Activated naive CD8-positive, alpha-beta T cell treated with anti-CD3 and anti-CD28 coated beads, Interleukin-2, amount 10 ng/mL, durations not matched to agents 7 days and 5 days (primary cell): ENCODE measurements at places on chromosomes 7 and 10.

GRCh38 chr7:2134740-2135139 lies 98.0 kb downstream of the MAD1L1 start:
- DNase-seq, result no peak

DNA sequence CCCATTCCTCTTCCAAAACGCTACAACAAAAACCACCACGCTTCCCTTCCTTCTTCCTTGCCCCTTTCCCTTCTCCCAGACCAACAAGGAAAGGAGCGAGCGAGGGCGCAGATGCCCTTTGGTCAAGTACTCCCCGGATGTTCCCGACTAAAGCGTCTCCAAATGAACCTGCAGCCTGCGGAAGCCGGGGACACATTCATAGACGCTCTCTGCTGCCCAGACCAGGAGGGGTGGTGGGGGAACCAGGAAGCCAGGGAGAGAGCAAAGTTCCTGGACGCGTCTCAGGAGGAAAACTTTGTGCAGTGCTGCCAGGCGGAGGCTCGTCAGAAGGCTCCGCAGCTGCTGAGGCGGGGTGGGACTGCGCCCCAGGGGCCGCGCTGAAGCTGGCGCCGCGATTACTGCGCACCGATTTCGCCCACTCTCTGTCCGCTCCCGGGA lies 754 bp downstream of the SEMA3D start:
- no peak for DNase-seq

DNA sequence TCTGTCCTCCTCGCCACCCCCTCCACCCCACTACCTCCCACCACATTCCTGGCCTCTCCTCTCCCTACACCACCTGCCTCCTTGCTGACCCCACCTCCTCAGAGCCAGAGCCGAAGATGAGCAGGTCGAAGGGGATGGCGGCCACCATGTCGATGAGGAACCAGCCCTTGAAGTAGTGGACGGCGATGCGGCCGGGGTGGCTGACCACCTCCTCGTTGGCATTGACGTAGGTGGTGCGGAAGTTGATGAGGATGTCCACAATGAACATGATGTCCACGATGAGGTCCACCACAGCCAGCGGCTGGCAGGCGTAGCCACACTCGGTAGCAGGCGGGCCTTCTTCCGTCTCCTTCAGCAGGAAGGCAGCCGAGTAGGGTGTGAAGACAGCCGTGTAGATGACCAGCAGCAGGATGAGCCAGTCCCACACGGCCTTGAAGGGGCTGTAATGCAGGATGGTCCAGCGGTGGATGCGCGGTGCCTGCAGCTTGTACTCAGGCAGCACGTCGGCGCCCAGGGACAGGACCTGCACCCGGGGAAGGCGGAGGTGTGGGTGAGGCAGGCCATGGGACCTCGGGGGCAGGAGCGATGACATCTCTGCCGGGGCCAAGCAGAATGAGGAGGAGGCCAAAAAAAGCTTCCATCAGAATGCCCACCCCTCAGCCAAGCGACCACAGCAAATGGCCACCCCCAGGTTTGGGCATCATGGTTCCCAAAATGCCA lies 25.6 kb downstream of the KCNH2 start:
- no peak for DNase-seq

- DNase-seq, result no peak
Observed at GRCh38 chr7:121576148-121576917, 180.2 kb upstream of the FAM3C start.

DNA sequence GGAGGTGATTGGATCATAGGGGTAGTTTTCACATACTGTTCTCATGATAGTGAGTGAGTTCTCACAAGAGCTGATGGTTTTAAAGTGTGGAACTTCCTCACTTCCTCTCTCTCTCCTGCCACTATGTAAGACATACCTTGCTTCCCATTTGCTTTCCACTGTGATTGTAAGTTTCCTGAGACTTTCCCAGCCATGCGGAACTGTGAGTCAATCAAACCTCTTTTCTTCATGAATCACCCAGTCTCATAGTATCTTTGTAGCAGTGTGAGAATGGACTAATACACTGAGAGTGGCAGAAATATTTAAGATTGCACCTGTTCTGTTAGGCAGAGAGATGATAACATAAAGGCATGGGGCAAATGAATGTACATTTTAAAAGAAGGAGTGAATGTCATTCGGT lies 507.8 kb downstream of the SORCS3 start:
- no peak for DNase-seq

GRCh38 chr7:26580064-26580591 lies 284.3 kb downstream of the SKAP2 start:
- DNase-seq, result no peak

DNA sequence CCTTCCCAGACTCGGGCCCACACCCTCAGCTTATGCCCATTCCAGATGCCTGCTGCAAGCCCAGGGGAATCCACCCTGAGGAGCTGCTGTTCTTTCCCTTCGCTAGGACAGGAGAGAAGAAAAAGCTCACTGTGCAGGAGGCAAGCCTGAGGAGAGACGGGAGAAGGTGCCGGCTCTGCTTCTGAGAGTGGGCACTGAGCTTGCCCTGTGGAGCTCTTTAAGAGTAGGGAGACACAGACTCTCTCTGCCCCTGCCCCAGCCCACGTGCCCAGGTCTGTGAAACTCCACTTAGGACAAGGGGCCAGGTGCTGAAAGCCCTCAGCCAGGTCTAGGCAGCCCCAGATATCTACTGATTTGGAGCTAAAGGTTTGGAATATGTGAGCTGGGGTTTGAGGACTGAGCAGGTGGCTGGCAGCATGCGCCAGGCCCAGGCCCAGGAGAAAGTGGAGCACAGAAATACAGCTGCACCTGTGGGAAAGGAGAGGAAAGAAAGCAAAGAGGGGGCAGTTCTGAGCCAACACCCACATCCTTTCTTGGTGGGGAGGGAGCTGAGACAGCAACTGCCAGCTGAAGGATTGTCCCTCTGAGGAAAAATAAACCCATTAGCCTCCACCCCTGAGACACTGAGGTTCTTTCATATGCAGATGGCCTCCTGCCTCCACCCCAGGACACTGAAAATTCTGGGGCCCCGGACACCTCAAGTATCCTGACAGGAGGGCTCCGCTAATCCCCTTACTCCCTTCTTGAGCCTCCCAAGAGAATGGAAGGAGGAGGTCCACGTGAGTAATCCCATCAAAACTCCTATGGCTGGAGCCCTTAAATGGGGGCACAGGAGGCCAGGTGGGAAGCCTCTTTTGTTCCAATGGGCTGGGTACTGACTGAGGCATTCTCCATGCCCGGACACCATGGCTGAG lies 7.3 kb downstream of the POLL start:
- DNase-seq, result no peak

GRCh38 chr7:143073556-143073955 lies 21.4 kb downstream of the OR6V1 start:
- DNase-seq, result no peak

DNA sequence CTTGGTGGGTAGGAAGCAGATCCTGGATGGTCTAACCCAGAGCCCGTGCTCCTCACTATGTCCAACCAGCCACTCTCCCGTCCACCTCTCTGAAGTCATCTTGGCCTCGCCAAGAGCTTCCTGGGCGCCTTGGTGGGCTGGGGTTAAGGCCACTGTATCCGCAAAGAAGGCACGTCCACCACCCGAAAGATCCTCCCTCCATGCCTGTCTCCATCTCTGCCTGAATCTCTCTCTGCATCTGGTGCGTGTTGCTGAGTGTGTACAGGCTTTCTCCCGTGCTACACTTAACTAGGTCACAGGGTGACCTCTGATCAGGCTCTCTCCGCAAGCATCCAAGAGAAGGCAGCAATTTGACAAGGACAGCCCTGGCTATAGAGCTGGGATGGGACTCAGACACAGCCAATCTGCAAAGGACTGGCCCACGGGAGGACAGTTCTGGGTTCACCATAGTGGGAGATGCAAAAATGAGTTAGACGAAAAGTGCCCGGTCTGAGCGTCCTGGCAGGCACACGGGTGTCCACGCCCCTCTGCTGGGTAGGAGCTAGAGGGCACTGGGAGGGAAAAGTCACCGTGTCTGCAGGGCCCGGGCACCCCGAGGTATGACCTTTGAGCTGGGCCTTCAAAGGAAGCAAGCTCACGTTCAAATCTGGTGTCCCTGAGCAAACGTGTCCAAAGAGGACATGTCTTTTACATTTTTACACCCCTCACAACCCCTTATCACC lies 9.4 kb upstream of the RFC2 start:
- no peak for DNase-seq

- no peak for DNase-seq
Observed at GRCh38 chr7:107777702-107778101, 25.3 kb downstream of the SLC26A3 start.

GRCh38 chr10:22795546-22795945 lies 81.2 kb upstream of the PIP4K2A start:
- DNase-seq, result no peak

- no peak for DNase-seq
Observed at GRCh38 chr7:51082096-51082840, 234.3 kb downstream of the COBL start.

- no peak for DNase-seq
Observed at GRCh38 chr10:130398090-130398994, 262.2 kb downstream of the GLRX3 start.

DNA sequence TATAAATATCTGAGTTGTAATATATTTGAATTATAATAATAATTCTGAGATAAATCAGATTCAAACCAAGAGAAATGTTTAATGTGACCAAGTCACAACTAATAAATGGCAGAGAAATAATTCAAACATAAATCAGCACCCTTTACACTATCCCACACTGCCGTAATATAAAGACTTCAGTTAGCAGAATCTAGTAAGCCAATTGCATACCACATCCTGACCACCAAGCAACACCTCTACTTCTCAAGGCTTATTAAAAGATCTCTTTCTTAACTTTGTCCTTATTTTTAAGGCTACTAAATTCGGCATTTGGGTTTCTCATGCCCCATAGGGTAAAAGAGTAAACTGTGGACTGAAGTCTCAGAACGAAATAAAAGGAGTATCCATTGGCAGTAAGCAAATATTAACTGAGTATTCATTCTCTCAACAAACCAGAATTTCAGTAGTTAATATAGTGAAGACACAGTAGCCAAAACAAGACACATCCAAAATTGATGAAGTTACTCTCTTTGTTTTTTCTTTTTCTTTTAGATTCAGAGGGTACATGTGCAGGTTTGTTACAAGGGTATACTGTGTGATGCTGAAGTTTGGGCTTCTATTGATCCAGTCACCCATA lies 14.8 kb downstream of the ACBD5 start:
- no peak for DNase-seq

DNA sequence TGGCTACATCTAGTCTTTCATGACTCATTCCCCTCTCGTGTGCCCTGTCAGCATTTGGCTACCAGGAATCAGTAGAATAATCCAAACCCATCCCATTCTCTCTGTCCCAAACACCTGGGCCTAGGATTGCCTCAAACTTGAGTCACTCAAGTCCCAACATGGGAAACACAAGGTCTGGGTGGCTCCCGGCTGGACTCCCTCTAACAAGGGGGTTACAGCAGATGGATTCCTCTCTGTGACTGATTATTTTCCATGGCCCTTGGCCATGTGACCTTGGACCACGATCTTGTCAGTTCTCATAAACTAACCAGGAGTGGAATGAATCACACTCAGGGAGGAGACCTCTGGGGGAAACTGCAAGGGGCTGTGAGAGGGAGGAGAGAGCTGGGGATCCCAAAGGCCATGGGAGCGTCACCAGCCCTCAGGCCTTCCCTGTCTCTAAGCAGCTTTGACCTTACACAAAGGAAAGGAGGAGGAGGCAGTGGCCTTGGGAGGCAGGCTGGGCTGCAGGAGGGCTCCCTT lies 533.1 kb downstream of the KCNMA1 start:
- DNase-seq, result no peak

DNA sequence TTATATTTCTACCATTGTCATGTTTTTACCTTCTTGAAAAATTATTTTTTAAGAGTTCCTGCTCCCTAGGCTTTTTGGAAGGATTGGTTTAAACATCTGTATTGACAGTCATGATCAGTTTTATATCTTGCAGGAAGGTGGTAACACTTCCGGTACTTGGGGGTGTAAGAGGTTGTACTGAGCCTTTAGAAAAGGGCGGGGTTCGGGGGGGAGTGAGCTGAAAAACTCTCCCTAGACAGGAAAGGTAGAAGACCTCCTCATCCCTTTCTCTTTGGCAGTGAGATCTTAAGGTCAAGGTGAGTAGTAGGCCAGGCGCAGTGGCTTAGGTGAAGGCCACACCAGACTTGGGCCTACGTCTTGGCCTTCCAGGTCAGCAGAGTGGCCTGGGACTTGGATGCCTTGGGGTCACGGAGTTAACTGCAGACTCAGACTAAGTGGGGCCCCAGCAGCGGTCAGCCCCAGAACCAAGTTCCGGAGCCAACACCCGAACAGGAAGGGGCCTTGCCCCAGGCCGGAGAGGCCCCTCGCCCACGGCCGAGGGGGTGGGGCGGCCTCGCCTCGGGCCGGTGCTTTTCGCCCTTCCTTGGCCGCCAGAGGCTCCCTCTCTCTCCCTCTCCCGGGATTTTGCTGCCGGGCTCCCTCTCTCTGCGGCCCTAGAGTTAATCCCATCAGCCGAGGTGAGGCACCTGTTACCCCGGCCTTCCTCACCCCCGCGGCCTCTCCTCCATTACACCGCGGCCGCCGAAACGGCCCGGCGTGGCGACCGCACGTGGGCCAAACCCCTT lies at the start of gene PPP1R9A:
TSS of gene PPP1R9A (plus strand) at position 569 of the 785 bp plus-strand sequence. CDS start 2,520 bp downstream, outside the sequence.
- DNase-seq, result no peak

GRCh38 chr10:119845656-119846055 lies 27.0 kb downstream of the MCMBP start:
- DNase-seq, result no peak

DNA sequence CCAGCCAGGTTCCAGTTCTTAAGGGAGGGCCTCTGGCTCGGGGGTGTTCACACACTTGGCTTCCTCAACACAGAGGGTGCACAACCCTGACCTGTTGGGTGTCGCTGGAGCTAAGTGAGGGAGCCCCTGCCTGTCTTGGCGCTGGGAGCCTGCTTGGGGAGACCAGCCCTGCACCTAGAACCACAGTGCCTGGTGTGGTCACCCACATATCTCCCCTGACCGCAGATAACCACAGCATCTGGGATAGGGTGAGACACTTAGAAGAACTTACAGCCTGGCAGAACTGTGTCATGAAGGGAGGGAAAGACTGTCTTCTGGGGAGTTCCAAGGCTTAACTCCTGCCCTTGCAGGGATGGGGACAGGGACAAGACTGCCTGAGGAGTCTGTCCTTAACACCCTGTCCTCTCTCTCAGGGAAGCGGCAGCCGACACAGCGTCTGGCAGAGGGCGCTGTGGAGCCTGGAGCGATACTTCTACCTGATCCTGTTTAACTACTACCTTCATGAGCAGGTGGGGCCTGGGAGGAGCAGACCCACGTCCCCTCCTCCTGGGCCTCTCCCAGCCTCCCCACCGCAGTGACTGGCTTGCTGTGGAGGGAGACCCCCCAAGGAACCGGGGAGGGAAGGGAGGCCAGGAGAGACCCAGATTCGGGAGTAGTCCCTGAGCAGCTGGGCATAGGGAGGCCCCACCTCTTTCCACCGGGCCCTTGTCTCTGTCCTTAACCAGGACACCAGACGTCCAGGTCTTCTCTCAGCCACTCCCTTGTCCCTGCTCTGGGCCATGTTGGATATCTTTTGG lies 59.0 kb downstream of the PALD1 start:
- DNase-seq, result peak; percentile 50

- no peak for DNase-seq
Observed at GRCh38 chr10:106714734-106715555, 449.6 kb downstream of the SORCS1 start.

DNA sequence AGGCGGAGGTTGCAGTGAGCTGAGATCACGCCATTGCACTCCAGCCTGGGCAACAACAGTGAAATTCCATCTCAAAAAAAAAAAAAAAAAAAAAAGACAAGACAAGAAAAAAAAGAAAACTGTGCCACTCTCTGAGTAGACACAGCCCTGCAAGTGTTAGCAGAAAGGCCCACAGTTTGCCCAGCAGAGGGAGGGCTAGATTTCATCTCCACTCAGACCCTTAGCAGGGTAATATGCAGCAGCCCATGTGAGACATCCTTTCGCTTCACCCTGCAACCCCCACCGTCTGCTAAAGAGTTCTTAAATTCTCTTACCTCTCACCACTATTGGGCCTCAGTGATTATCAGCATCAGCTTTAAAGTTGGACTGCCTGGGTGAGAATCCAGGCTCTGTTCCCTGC lies 38.2 kb downstream of the CTNNA3 start:
- DNase-seq, result no peak
